Central memory CD8-positive, alpha-beta T cell (primary cell): ENCODE measurements at places on chromosomes 11 and 22.

GRCh38 chr11:69444381-69445130 is 36.9 kb upstream of the LINC01488 start:
- no peak for DNase-seq

GRCh38 chr11:126743628-126744027 is 256.9 kb downstream of the KIRREL3 start:
- no peak for DNase-seq

- DNase-seq, result no peak
These were observed 65.6 kb downstream of the PPFIBP2 start for GRCh38 chr11:7579361-7579791.

DNA sequence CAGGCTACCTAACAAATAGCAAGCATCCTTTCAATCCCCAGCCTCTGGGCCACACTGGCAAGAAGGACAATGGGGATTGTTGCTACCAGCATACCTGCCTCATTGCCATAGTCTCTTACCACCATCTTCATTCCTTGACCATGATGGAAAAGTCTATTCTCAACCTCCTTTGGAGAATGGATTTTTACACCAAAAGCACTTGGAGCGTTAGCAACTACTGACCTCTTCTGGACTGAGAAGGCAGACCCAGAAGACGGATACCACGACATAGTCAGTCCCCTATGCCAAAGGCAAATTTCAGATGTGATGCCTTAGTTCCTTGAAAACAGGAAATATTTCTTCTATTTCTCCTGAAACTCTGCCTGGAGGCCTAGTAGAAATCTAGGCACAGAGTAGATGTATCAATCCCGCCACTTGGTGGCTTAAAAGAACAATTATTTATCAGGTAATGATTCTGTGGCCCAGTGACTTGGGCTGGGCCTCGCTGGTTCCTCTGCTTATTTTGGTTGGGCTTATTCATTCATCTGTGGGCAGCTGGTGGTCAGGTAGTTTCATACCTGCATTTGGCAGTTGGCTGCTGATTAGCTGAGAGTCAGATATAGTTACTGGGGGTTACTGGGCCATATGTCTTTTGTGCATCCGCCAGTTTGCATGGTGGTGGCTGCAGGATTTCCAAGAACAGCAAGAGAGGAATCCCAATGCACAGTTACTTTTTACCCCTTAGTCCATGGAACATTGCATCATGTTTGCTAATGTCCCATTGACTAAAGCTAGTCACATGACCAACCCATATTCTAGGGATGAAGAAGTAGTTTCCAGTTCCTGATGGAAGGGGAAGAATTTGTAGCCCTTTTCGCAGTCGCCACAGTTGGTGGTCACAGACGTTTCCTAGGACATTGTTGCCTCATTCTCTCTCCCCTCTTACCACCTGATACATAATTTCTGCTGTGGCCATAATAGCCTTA is 75.2 kb downstream of the DHCR7 start:
- no peak for DNase-seq

DNA sequence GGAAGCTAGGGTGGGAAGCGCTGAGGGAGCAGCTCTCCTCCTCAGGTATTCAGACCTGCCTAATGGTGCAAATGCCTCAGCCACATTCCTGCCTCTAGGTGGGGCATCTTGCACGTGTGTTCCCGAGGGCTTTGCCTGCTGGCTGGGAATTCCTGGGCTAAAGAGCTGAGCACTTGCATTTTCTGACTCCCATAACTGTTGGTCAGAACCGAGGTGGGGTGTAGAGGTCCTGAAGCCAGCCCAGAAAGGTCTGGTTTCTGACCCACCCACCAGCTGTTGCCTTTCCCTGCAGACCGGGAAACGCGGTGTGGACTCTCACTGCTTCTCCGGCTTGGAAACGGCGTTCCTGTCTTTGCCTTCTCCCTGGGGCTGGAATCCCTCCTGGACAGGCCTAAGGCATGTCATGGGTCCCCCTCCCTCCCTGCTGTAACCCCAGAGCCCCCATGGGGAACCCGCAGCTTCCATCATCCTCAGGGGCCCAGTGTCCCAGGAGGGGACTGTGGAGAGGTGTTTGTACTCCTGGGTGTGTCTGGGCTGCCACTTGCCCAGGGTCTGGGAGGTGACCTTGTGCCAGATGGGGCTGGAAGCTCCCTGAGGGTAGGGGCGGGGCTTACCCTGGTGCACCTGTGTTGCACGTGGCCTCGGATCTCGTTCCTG is 24.0 kb upstream of the SMIM38 start:
- DNase-seq, result no peak

GRCh38 chr11:81907996-81908395 is 825.7 kb downstream of the FAM181B start:
- no peak for DNase-seq

GRCh38 chr11:58659404-58659803 is 36.9 kb downstream of the CNTF start:
- DNase-seq, result no peak

DNA sequence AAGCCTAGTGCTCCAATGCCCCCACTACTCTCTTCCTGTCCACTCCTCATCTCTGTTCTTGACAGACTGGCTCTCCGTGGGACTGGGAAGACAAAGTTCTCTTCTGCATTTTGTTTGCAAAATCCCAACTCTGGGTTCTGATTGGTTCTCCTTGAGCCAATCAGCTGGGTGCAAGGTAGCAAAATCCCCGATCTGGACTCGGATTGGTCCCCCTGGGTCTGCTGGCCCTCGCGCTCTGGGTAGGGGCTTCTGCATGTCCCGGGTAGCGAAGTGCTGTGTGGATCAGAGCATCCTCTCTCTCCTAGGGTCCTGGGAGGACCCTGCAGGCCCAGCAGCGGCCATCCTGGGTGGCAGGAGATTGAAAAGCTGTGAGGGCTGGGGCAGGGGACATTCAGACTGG is 22.3 kb upstream of the A4GALT start:
- no peak for DNase-seq

GRCh38 chr11:10481560-10482349 is 26.7 kb downstream of the AMPD3 start:
- no peak for DNase-seq

DNA sequence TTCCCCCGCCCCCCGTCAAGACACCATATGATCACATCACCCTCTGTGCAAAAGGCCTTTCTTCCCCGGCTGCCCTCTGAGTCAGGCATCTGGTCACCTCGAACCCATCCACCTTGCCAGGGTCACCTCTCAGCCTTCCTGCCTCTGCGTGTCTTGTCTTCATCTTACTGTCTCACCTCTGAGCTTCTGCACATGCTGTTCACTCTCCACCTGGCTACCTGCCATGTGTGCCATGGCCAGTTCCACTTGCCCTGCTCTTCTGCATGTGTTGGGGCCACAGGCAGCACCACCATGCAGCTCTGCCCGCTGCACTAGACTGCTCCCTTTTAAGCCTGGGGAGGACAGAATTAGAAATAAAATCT is 9.8 kb downstream of the ZNF74 start:
- DNase-seq, result no peak

GRCh38 chr11:11842421-11843008 is 743 bp downstream of the USP47 start:
- DNase-seq, result peak; percentile 41

DNA sequence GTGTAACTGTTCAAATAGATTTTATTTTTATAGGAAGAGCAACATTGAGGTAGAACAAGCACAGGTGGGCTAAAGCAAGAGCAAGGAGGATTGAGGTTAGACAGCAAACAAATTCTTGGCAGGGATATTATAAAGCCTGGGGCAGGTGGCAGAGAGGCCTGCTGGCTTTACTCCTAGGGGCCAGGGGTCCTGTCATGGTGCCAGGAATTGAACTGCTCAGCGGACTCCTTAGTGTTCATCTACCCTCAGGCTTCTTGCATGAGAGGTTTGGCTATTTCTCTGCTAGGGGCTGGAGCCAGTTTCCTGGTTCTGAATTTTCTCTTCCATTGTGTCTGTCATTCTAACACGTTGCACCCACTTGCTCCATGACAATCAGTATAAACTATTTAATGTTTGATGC is 217.2 kb upstream of the NCAM1 start:
- no peak for DNase-seq

- DNase-seq, result no peak
These were observed 18.7 kb upstream of the JHY start for GRCh38 chr11:122863704-122864326.

DNA sequence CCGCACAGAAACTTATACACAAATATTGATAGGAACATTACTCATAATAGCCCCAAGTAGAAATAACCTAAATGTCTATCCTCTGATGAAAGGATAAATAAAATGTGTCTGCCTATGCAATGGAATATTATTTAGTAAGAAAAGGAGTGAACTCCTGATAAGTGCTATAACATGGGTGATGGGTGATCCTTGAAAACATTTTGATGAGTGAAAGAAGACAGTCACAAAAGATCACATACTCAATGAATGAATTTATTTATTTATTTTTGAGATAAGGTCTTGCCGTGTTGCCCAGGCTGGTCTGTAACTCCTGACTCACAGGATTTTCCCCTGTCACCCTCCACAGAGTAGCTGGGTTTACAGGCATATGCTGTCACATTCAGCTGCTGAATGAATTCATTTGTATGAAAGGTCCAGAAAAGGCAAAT is 17.3 kb downstream of the RNF121 start:
- DNase-seq, result no peak

DNA sequence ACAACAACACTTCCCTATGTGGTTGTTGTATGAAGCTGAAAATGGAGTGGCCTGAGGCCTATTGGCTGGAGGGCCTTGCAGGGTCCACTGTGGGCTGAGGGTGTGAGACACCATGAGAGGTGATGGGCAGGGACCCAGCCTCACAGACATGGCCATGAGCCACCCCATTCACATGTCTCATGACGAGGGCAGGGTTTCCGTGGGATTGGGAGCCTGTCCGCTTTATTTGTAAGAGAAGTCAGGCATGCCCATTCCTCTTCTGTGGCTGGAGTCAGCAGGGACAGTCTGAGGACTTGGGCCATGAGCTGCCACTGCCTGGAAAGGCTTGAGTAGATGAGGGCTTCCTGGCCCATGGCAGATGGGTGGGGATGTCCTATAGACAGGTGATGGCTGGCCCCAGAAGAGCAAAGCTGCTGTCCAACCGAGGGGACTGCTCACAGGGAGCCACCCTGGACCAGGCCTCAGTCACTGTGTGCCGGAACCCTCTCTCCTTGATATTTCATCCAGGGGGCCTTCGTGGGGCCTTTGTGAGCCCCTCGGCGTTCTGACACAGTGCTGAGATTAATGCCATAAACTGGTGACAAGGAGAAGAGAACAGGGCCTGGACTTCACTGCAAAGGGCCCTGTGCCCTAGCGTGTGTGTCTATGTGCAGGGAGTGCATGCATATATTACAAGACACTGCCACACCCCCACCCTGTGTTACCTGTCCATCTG is 971.9 kb downstream of the BRD1 start:
- DNase-seq, result no peak

DNA sequence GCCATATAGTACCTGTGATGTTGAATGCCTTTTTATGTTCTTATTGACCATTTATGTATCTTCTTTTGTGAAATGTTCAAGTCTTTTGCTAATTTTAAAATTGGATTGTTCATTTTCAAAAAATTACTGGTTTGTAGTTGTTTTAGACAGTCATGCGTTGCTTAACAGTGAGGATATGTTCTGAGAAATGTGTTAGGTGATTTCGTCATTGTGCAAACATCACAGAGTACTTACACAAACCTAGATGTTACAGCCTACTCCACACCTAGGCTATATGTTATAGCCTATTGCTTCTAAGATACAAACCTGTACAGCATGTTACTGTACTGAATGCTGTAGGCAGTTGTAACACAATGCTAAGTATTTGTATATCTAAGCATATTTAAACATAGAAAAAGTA is 32.5 kb downstream of the PDE3B start:
- no peak for DNase-seq
